HS-27A (cell line): ENCODE measurements at places on chromosomes 4 and X.

DNA sequence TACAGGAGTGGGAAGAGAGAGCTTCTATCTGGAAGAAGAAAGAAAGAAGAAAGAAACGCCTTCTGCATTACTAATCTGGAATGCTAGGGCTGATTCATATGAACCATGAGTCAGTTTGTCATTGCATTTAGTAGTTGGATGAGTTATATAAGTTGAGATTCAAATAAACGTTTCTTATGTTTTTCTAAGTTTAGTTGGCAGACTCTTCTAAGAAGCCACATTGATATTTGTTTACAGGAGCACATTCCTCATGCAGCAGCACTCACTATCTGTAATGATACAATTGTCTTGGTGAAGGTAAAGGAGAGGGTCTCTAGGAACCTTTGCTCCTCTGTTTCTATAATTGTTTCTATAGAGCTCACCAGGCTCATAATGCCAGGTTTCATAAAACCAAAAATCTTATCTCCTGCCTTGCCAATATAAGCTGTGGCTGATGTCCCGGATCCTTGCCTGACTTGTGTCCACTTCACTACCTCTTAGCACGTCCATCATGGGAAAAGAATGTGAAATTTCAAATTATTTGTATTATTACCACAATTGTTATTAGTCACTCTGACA lies 39.5 kb downstream of the HOPX start:
- peak; percentile 89 for DNase-seq

GRCh38 chr4:7821245-7822136 lies 118.2 kb downstream of the AFAP1 start:
- DNase-seq, result no peak

DNA sequence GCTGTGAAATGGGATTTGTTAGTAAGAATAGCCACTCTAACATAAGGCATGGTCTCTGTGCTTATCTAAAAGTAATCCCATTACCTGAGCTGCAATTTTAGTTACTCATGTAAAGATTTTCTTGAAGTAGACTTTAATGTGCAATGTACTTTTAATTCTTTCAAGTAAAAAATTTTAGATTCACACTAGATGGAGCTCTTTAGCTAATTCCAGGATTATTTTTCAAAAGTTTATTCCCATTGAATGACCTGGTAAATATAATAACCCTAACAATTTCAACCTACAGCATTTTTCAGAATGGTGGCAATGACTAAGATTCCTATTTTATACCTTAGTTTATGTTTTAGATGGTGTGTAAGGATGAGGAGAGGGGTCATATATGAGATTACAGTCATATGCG lies 18.1 kb downstream of the USP38 start:
- no peak for DNase-seq

GRCh38 chrX:71873459-71873833 lies 37.2 kb upstream of the NHSL2 start:
- no peak for DNase-seq

DNA sequence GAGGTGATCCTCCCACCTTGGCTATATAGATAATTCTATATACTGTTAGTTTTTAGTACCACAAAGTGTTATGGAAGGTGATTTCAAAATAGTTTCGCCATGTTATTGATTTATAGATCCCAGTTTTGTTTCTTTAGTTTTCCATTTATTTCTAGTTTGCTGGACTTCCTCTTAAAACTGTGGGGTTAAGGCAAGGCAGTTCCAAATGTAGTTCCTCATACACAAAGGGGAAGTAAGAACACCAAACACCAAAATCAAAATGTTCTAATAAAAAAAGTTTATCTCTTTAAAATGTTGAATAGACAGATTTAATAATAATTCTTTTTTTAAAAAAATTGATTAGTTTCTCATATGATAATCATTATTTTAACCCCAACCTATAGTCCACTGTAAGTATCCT lies 6.8 kb upstream of the CISD2 start:
- DNase-seq, result no peak

DNA sequence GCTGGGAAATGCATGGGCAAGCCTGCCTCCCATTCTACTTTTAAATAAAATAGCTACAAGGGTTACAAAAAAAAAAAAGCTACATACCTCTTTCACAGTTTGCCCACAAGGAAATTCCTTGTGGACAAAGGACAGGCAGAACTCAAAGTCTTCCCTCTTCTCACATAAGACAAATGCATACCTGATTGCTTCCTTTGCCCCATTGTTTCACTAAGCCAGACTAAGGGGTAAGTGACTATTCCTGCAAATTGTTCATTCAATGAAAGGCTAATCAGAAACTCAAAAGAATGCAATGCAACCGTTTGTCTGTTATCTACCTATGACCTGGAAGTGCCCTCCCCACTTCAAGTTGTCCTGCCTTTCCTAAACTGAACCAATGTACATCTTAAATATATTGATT lies 780.6 kb downstream of the FAM133A start:
- DNase-seq, result no peak

DNA sequence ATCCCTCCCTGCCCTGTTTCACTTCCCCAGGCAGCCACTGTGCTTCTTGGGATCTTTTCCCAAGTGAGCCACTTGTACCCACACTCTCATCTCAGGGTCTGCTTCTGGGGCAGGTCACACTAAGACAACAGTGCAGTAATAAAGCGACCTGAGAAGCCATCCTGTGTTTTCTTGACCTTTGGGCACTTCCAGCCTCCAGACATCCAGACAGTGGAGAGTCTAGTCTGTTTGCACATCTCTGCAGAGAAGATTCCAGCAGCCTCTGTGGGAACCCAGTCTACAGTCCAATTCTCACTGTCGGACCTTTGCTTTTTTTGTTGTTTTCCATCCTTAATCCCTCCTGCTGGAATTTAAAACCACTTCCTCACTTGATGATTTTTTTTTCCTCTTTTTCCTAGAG lies 50.3 kb upstream of the ATP6AP2 start:
- no peak for DNase-seq

DNA sequence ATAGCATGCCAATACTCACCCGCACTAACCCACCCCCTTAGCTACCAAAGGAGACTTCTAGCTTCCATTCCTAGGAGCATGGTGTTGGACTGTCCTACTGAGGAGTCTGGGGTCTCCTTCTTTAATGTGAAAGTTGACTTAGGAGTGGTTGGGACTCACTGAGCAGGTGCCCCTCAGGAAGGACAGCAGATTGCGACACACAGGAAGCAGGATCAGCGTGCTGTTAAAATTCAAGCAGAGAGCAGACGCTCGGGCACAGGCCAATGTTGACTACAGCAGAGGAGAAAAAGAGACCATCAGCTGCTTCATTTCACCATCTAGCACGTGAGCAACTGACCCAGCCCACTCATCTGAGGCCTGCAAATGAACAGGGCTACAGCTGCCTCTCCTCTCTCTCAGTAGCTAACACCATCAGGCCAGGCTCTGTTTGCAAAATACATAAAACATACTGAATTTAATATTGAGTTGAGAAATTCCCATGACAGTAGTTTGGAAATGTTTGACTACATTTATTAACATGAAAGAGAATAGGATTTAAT lies 10.8 kb downstream of the NOX1 start:
- no peak for DNase-seq

DNA sequence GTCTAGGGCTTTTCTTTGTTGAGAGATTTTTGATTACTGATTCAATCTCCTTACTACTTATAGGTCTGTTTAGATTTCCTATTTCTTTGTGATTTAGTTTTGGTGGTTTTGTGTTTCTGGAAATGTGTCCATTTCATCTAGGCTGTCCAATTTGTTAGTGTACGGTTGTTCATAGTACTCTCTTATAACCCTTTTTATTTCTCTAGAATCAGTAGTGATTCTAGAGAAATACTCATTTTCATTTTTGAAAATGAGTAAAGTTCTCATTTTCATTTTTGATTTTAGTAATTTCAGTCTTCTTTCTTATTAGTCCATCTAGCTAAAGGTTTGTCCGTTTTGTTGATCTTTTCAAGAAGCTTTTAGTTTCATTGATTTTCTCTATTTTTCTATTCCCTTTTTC lies 7.5 kb downstream of the IL13RA1 start:
- DNase-seq, result no peak

- no peak for DNase-seq
Measured at GRCh38 chr4:9825049-9825448, 43.6 kb downstream of the DRD5 start.

DNA sequence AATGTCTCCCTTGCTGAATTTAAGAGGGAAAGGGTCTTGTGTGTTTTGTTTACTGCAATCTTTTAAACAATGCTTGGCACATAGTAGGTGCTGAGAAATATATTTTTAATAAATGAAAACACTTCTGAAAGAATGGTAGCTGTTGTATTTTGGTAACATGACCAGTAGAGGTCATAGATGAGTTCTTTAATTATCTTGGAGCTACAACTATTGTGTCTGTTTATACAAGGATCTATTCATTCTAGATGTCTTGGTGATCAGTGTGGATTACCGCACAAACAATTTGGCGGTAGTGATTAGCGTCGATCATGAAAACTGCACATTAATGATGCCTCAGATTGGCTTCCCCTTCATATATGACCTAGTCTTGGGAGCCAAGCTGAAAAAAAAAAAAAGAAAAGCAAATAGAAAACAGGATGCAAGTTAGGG lies 21.4 kb upstream of the SCRG1 start:
- no peak for DNase-seq

GRCh38 chr4:43369036-43369594 lies 476.6 kb downstream of the GRXCR1 start:
- no peak for DNase-seq

GRCh38 chr4:85793233-85793585 lies 318.3 kb downstream of the ARHGAP24 start:
- DNase-seq, result no peak

DNA sequence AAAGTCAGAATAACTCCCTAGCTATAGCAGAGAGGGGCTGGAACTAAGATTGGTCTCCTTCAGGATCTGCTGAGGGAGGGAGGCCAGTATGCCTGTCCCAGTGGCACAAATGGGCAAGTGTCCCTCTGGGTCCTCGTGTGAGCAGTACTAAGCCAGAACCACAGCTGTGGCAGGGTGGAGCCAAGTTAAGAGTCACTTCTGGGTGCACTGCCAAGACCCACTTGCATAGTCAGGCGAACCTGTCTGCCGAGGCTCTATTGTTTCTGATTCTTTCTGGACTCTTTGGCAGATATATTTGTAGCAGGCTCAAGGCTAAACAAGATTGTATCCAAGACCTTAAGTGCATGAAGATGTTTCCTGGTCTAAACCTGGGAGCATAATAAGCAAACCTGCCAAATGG lies 1123.7 kb upstream of the POU3F4 start:
- DNase-seq, result no peak

DNA sequence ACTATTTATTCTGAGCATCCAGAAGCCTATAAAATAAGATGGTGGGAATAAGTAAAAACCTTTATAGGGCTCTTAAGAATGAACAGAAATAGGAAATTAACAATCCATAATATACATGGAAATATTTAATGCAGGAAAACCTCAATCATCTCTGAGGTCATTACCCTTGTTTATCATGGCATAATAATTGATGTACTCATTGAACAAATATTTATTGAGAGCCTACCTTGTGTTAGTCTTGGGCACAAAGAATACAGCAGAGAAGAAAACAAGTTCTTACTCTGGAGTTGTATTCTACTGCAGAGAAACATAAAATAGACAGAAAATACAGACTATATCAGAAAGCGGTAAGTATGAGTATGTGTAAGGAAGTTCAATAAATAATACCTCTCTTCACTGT lies 167.2 kb downstream of the COX18 start:
- no peak for DNase-seq

DNA sequence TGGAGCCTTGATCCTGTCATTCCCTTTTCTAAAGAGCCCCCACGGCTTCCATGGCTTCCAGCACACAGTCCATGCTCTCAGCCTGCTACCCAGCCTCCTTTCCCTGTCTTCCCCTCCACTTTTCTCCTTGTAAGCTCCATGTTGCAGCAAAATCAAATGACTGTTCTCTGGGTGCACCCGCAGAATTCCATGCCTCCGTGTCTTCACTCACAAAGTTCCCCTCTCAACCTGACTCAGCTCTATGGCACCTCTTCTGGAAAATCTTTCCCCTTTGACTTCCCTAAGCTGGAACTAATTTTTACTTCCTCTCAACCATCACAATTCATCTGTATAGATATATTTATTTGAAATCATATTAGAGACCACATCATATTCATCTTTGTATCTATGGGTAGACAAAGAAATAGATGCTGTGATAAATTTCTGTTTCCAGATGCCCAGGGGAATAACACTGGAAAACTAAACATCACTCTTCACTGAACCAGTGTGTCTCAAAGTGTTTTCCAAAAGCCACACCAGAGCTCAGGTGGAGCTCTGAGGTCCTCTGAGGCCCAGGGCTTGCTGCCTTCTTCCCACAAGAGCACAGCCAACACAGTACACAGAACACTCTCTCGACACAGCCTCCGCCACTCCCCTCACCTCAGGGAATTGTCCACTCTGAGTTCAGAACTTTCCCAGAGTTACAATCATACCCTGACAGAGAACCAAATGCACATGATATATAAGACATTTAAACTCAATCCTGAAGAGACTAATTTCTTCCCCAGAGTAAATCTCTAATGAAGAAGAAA lies 3.3 kb downstream of the SETD7 start:
- DNase-seq, result peak; percentile 12

GRCh38 chrX:9390693-9391368 lies 74.0 kb upstream of the TBL1X start:
- DNase-seq, result no peak
